ENCODE measurements at places on chromosomes 5 and 9.

- no peak for DNase-seq
Observed at GRCh38 chr5:21219966-21220365, 1232.0 kb upstream of the CDH18 start.

DNA sequence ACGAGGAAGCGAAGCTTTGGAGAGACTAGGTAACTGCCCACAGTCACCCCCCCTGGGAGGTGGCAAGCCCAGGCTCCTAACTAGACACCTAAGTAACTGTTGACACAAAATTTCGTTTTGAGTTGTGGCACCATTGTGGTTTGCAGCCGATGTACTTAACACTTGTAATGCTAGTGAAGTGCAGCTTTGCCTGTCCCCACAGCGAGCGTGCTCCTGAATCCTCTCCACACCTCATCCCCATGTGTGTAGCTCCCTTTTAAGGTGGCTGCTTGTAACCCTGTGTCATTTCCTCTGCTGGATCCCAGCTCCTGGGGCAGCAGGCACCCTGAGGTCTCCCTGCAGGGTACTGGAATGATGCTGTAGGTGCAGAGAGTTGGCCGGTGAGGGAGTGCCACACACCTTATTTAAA lies 114.9 kb downstream of the TRIO start:
- DNase-seq: no peak

DNA sequence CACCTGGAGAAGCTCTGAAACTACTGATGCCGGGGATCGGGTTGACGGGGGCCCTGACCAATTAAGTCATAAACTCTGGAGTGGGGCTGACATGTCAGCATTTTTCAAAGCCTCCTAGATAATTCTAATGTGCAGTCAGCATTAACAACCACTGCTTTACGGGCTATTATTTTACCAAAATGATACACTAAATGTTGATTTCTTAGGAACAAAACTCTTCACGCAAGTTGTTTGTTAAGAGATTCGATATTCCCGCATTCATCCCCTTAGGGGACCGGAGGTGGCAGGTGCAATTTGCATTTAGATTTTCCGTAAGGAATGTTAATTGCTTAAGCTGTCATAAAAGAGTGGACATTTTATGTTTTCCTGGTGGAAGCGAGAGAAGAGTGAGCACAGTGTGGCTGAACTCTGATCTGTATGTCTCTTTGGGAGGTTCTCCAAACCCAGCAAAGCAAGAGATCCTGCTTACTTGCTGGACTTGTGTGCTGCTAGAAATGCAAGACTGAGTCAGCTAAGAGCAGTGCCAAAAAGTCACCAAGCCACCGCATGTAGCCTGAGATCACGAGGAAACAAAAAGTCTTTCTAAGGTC lies 77.6 kb downstream of the UGCG start:
- DNase-seq: no peak

DNA sequence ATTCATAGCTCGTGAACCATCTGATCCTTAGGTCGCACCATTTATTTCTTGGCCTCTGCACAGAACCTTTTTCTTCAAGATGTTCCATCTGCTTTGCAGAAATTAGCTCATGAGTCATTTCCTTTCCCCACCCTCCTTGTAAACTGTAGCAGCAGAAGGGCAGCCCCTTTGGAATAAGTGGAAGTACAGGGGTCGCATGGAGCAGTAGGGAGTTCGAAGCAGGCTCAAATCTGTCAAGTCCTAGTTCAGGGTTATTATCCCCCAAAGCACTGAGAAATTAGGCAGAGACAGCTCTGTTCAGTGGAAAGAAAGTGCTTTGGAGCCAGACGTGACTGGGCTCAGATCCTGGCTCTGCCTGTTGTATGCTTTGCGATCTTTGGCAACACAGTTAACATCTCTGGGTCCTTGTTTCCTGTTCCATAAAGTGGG lies 84.2 kb downstream of the SGCD start:
- DNase-seq: no peak

DNA sequence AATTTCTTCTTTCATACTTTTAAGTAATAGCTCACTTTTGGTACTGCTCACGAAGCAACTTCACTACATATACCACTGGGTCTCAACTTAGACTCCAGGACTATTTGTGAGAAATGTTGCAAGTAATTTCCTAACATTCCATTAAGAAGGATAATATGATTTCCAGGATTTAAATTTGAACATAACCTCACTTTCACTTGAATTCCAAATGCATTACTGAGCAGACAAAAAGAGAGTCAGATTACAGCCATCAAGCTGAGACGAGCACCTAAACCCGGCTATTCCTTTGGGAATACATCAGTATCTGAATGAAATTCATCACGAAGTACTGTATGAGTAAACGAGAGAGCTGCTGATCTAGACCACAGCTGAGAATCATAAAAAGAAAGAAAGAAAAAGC lies 47.3 kb downstream of the LIFR start:
- no peak for DNase-seq

GRCh38 chr5:66967826-66968262 lies 228.8 kb downstream of the CD180 start:
- no peak for DNase-seq

GRCh38 chr9:69215774-69216485 lies 41.9 kb downstream of the TJP2 start:
- no peak for DNase-seq

DNA sequence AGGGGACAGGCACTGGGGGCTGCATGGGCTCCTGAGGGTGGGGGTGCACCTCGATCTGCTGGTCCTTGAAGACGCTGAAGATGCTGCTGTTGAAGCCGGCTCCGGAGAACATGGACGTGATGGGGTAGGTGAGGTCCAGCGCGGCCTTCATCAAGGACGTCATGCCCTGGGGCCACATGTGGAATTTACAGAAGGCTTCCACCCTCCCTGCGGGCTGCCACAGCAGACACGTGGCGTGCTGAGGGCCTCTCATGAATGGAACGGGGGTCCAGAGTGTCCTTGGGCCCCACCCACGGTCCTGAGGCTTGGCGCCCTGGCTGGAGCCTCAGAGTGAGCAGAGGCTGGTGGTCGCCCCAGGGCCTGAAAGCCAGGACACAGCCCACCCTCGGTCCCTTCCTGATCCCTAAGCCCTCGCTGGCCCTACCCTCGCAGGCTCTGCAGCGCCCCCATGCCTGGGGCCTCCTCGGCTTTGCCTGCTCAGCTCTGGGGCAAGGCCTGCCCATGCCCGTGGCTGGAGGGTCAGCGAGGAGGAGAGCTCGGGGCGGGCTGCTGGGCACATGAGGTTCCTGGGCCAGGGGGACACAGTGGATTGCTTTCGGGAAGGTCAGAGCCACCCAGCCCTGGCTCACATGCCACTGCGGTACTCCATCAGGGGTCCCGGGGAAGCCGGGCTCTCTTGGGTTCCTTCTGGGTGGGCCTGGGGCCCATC lies 5.3 kb upstream of the NSMF start:
- no peak for DNase-seq

DNA sequence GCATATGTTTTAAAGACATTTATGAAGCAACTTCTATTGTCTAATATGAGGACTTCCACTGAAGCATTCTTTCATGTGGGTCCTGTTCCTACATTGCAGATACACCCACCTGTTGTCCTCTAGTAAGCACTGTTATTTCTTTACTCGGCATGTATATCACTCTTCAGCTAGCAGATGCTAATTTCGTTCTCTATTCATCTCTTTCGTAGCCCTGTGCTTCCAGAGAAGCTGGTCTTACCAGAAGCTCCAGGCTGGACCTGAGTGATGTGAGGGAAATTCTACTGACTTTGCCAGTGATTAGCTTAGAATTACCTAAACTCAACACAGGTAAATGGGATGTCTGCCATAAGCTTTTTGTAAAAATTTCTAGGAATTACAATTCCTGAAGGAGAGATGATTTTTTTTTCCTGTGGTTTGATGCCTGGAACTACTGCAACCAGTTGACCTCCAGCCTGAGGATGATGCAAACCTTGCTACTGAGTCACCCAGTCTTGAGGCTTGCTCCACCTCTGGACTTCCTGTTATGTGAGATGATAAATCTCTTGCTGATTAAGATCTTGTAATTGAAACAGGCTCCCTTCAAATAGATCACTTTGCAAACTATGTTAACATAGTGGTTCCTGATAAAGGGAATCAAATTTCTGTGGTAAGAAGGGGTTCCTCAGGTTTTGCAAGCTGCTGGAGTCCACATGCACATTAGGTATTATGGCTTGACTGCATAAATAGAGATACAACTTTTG lies 52.2 kb upstream of the SPINK5 start:
- DNase-seq: no peak

- DNase-seq: no peak
Observed at GRCh38 chr5:120098426-120098825, 365.7 kb upstream of the PRR16 start.

GRCh38 chr5:139647506-139648204 lies 494 bp upstream of the CXXC5 start:
- no peak for DNase-seq

DNA sequence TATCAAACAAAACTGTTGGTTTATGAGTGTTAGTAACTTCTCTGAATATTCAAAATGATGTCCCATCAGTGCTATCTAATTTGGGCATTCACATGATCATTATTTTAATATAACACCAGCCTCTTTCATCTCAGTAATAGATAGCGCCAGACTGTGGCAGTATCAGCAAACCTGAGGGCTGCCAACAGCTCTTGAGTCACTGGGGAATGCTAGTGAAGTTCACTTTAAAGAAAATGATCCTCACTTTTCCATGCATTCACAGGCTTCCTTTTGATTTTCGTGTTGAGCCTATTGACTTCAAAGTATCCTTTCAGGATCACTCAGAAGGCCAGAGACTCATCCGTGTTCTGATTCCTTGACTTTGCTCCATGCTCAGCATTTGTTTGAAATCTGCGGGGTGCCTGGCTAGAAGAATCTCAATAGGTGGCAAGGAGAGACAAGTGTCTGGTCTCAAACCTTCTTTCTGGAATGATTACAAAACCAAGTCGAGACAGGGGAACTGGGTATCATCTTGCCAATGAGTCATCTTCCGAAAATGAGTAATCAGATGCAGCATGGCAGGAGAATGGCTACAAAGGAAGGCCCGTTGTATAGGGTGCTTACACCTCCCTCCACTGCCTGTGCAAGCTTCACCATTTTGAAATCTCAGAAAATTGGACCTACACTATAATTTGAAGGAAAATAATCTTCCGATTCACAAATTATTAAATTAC lies 509.1 kb downstream of the RASEF start:
- DNase-seq: no peak

- no peak for DNase-seq
Observed at GRCh38 chr5:150689120-150689519, 11.7 kb downstream of the RBM22 start.

- no peak for DNase-seq
Observed at GRCh38 chr5:51278539-51278938, 104.7 kb upstream of the ISL1 start.

GRCh38 chr5:152397581-152397980 lies 7.5 kb downstream of the NMUR2 start:
- no peak for DNase-seq

DNA sequence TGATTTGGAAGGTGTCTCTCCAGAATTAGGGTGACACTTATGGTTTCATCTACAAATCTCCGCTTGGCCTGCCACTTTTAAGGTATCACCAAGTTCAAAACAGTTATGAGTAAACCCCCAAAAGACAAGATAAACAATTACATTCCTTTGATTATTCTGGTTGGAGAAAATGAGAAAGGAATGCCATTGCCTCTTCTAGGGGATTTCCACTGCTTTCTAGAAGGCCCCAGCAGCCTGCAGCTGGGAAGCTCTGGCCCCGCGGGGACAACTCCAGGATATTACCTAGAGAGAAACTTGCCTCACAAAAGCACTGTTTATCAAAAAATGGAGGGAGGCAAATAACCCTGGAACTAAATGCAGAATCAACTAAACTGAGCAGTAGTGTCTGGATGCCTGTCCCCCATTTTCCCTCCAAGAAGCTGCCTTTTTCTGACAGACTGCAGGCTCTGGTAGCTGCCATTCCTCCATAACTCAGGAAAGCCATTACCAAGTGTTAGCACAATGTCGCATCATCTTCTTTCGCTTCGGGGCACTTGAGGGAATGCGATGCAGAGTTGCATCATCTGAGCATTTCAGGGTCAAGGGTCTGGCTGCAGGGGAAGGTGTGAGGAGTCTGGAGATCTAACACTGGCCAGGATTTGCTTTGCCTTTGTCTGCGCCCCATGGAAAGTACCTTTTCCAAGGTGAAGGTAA lies 71.5 kb upstream of the PLPP6 start:
- DNase-seq: no peak

DNA sequence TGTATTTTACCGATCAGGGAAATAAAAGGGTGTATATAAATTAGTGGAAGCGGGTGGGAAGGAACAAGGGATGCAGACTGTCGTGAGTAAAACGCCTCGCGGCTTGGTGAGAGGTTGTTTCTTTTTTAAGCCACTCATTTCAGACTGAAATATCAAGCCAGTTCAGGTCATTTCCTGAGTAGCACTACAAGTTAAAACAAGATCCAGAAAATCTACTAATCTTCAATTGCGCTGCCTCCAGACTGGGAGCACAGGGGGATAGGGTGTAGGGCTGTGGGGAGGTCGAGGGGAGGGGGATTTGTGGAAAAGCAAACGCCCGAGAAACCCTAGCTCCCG lies 140.8 kb downstream of the TSSK1B start:
- no peak for DNase-seq

DNA sequence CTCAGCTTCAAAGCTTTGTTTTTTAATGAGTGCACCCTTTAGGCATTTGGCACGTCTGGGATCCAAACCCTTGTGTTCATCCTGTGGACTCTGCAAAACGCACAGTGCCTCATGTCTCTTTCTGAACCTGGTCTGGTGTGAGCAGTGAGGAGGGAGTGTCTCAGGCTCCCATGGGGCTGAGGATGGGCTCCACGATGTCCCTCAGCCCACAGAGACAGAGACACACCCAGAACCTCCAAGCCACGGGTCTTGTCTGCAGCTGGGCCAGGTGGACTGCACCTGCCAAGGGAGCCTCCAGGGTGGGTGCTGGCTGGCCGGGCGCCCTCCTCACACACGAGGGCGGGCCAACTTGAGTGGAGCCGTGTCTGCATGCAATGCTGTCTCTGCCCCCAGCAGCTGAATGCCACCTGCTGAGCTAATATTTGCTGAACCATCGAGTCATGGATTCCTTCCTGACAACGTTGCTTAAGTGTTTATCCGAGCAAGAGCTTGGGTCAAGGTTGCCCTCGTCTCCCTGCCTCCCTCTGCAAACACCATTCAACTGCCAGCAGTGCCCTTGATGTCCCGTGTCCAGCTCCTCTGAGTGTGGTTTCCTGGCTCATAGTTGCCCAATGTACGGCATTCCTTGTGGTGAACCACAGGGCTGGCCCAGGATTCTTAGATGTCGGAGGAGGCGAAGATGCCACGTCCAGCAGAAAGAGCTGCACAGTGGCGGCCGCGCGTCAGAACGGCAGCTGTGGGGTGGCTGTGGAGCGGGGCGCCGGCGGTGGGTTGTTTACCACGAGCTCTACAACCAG lies 31.4 kb upstream of the LPCAT1 start:
- no peak for DNase-seq

- no peak for DNase-seq
Observed at GRCh38 chr5:72790186-72790585, 26.3 kb upstream of the TNPO1 start.

GRCh38 chr5:154276973-154277331 lies 86.4 kb downstream of the GALNT10 start:
- DNase-seq: no peak

DNA sequence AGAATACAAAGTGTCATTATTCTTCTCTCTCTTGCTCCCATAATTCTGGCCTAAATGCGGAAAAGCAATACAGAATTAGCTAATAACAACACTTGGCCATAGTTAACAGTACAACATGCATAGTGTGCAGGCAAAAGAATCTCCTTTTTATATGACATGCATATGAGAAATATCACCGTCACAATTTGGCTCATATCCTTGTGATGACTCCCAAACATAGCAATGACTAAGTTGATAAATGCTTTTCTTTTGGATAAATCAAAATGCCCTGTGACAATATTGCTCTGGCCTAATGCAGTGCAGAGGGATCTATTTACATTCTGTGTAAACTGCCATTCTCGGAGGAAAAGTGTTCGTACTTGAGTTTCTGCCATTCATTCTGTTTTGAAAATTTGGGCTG lies 121.9 kb upstream of the GHR start:
- DNase-seq: no peak

Measured in Caco-2 (cell line).